Activated T-cell treated with anti-CD3 and anti-CD28 coated beads, Interleukin-2, amount 50 U/mL, for 72 hours (primary cell): ENCODE measurements at places on chromosomes 11 and 22.

- no peak for DNase-seq
Measured at GRCh38 chr11:80097146-80097545, 656.3 kb upstream of the TENM4 start.

DNA sequence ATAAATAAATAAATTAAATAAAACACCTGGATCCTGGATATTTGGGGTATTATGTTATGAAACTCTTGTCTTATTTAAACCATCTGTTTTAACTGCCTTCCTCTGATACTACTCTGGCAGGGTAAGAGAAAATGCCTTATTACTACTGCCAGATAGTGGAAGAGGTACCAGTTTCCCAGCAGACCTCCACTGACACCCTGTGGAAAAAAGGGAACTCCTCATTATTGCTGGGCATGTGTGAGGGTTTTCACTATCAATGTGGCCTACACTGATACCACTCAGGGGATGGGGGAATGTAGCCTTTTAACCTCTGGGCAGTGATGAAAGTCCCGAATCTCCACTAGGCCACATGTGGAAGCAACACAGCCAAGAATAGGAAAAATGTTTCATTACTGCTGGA is 121.0 kb downstream of the LUZP2 start:
- no peak for DNase-seq

GRCh38 chr11:120316880-120317688 is 8.0 kb upstream of the TLCD5 start:
- DNase-seq, result no peak

DNA sequence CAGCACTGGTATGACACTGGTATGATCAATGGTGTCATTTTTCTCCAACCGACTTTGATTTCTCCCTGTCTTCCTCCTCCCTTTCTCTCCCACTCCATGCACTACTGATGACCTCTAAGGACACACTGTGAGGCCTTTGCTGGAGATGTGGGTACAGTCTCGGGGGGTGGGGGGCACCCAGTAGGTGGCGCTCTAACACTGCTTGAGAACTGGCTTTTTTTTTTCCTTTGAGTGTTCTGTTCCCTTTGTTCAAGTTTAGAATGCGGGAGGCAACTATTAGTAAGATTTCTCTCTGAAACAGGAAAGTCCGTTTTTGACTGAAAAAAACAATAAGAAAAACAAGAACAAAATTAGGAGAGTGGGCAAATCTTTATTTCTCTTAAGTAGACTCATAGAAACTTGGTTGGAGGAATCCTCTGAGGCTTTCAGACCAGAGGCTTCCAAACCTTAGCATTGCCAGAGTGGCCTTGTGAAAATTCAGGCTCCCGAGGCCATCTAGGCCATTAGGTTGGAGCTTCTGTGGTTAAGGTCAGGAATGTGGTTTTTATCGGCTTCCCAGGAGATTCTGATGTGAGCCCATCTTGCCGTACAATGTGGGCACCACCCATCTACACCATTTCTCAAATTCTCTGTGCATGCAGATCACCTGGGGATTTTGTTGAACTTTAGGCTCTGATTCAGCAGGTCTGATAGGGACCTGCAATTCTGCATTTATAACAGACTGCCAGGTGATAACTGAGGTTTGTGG is 43.2 kb downstream of the PANX1 start:
- peak; percentile 52 for DNase-seq

- DNase-seq, result peak; percentile 58
Measured at GRCh38 chr11:119169282-119169719, 776 bp downstream of the NLRX1 start.

DNA sequence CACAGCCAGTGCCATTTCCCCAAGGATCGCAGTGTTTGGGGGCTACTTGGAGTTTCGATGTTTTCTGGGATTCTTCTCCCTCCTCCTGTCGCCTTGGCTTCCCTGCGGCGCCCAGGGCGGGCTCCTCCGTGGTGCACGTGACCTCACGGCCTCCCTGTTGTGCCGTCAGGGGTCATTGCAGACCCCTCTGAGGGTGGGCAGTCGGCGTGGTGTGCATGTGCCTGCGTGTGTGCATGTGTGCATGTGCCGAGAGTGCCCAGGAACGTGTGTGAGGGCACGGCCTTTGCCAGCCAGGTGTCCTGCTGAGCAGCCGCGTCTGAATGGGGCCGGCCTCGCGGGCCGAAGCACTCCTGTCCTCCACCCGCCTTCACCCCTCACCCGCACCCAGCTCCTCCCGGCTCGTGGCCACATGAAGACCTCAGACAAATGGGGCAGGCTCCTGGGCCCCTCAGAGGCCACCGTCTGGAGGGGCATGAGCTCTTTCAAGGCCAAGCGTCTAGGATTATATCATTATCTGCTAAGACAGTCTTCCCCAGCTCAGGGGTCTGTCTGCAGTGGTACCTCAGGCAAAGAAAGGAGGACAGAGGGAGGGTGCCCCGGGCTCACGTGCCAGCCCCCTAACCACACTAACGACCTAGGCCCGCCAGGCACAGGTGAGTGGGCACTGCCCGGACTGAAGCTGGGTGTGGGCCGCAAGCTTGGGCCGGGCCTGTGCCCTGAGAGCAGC is 9.4 kb upstream of the MRPL23 start:
- DNase-seq, result no peak

DNA sequence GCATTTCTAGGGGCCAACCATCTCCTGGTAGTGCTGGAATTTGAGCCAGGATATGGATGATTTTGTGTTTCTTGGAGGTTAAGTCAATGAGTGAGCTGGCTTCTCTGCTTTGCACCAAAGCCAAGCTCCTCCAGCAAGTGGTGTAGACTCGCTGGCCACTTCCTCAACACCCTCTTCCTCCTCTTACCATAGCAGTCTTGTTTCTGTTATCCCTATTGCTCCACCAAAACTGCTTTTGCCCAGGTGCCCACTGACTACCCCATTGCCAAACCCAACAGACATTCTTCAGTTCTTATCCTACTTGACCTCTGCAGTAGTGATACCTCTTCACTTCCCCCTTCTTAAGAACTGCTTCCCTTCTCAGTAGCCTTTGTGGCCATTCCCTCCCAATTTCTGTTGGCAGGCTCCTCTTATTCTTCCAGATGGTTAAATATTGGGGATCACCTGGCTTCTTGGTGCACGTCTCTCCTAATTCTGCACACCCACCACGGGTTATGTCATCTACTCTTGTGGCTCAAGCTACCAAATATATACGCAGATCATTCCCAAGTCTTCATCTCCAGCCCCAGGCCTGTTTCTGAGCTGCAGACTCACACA is 7.0 kb upstream of the PRG2 start:
- DNase-seq, result no peak

DNA sequence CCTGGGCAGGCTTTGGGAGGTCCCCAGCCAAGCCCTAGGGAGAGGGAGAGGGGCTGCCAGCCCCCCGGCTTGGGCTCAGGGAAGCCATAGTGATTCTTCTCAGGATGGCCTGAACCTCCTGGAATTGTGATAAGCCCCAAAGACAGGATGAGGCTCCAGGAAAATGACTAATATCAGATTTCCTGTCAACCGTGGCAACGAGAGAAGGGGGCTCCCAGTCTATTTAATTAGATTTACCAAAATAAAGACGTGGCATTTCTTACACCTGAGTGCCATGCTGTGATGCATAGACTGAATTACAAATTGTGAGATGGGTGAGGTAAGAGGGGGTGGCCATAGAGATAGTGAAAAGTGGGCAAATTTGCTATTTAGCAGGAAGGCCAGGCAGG is 20.4 kb downstream of the SERPINH1 start:
- DNase-seq, result no peak

DNA sequence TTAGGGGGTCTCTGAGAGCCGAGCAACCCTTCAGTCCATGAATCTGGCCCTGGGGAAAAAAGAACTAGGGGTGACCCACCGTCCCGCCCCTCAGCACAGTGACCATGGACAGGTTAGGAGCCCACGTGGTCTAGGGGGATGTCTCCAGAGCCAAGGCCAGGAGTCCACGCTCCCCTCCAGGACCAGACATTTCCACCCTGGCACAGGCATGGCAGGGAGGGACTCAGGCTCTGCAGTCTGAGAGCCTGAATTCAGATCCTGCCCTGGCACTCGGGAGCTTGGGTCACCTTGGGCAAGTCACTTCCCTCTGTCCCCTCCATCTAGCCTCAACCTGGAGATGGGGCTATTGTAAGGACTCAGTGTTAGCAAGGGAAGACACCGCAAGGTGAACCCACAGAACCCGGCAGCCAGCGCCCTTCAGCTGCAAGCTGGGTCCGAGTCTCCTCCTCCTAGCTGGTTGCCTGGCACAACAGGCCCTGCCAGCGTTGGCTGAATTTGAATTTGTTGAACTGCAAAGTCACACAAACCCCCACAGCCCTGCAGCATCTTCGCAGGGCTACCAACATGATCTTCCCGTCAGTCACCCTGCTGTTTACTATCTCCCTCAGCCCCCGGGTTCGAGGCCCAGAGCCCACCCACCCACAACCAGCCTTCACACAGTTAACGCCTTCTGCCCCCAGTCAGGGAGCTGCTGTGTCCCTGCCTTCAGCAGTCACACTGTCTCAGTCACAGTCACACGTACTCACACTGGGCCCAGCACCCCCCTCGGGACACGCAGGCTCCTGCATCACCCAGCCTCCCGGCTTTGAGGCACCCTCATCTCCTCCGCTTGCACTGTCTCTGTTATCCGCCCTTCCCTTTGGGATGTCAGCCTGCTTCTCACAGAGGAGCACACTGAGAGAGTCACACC is 603 bp upstream of the PDGFB start:
- no peak for DNase-seq

- no peak for DNase-seq
Measured at GRCh38 chr11:100778166-100778785, 91.2 kb downstream of the ARHGAP42 start.

GRCh38 chr11:35030716-35031213 is 108.2 kb upstream of the CD44 start:
- peak; percentile 31 for DNase-seq

GRCh38 chr22:40412441-40412840 is 42.0 kb downstream of the SGSM3 start:
- no peak for DNase-seq
